ENCODE measurements at places on chromosomes 2 and 18.

DNA sequence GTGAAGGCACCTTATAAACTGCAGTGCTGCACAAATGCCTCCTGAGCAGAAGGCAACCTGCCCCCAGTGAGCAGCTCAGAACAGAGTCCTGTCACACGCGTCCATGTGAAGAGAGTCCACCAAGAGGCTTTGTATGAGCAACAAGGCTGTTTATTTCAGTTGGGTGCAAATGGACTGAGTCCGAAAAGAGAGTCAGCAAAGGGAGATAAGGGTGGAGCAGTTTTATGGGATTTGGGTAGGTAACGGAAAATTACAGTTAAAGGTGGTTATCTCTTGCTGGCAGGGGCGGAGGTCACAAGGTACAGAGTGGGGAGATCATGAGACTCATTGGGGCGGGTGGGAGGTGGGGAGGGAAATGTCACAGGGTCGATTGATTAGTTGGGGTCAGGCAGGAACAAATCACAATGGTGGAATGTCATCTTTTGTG lies 53.4 kb upstream of the RALBP1 start:
- no peak for DNase-seq

DNA sequence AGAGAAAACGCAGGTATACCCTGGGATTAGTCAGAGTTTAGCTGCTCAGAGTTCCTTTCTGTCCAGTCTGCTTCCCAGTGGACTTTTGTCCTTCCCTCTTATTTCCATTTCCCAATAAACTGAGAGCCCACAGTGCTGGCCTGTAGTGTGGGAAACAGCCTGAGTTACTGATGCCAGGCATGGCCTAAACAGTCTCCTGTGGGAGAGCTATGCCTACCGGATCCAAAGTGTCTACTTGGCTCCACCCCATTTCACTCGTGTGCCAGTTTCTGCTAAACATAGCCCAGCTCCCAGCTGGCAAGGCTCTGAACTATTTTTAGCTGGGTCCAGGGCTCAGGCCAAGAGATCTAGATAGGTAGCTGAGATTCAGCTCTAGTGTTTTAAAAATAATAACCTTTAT lies 15.6 kb upstream of the PPP1CB start:
- DNase-seq = no peak

GRCh38 chr2:157336137-157337010 lies 10.8 kb upstream of the ERMN start:
- DNase-seq = peak; percentile 22

- DNase-seq = no peak
These were observed 470.4 kb downstream of the IRS1 start for GRCh38 chr2:226329180-226329579.

- DNase-seq = no peak
These were observed 690.4 kb downstream of the RNF144A start for GRCh38 chr2:7607441-7608173.

DNA sequence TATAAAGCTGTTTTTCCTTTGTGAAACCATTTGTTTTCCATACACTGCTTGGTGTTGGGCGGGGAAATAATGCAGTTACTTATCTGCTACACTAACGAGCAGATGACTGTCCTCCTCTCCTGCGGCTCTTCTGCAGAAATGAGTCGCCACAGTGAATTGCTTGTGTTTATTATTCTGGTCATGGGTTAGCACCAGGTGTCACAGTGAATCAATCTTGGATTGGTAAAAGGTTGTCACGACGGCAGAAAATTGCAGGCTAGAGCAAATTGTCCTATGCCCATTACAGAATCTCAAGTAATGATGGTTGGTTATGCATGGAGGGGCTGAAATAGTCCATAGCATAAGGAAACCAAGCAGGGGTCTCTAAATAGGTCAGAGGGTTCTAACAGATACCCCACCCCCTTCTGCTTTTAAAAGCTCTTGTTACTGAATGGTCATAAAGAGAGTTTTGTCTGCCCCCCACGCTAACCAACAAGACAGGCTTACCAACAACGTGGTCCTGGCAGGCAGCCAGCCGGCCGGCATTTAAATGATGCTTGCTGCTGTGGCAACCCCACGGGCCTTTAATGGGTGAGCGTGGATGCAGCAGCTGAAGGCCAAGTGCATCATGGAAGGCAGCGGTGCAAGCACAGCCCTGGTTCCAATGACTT lies 29.5 kb downstream of the RAB31 start:
- DNase-seq = no peak

DNA sequence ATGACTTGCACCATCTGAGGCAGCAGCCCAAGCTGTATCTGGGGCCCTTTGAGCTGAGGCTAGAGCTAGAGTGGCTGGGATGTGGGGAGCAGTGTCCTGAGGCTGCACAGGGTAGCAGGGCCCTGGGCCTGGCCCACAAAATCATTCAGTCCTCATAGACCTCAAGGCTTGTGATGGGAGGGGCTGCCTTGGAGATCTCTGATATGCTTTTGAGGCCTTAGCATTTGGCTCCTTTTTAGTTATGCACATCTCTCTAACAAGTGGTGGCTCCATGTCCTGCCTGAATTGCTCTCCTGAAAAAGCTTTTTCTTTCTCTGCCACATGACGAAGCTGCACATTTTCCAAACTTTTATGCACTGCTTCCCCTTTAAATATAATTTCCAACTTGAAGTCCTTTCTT lies 11.8 kb upstream of the UGT1A8 start:
- no peak for DNase-seq
